ENCODE measurements at places on chromosomes 3 and 15.

DNA sequence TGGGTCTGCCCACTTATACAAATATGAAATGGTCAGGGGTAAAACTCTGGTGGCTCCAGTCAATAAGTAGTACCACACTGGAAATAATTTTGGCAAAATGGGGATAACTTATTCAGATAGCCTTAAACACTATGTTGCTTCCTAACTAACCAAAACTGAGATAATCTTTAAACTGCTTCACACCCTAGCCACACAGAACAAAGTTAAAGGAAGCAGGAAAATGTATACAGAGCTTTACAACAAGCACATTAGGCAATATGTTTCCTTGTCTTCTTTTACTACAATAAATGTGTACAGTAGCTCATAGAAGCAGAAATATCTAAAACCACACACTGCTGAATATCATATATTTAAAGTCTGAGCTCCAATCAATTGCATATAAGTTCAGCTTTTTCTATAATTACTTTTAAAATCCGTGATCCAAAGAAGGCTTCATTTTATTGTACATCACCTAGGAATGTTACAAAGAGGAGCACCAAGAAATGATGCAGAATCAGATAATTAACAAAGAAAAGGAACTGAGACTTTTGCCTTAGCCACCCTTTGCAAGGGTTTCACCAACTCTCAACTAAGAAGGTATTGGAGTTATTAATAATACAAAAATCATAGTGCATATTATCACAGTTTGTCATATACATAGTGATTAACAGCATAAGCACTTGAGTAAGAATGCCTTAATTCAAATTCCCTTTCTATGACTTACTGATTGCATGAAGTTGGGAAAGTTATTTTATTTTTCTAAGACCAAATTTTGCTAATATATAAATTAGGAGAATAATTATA is 9.2 kb upstream of the SSR3 start:
- DNase-seq = no peak

DNA sequence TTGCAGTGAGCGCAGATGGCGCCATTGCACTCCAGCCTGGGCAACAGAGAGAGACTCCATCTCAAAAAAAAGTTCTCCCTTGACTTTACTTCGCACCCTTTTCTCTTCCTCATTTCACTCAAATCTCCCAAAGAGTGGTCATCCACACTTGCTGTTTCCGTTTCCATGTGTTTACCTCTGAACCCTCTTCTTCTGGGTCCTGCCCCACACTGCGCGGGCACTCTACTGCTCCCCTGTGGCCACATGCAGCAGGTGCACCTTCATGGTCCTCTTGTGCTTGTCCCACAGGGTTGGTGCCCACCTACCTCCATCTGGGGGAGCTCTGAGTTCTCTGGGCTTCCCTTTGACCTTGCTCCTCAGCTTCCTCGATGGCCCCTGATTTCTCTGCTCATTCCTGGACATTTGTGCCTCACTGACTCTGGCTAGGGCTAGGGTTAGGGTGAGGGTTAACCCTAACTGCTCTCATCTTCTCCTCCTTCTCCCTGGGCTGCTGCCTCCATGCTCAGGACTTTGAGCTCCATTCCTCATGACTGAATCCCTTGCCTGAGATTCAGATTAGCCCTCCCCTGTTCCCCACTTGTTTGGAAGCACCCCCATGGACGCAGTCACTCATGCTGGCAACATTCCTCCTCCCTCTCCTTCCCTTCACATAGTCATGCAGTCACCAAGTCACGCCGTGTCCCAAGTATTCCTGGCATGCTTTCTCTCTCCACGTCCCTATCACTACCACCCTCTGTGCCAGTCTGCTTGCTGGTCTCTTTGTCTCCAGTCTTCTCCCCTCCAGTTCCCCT is 26.6 kb upstream of the KY start:
- DNase-seq = peak; percentile 49

DNA sequence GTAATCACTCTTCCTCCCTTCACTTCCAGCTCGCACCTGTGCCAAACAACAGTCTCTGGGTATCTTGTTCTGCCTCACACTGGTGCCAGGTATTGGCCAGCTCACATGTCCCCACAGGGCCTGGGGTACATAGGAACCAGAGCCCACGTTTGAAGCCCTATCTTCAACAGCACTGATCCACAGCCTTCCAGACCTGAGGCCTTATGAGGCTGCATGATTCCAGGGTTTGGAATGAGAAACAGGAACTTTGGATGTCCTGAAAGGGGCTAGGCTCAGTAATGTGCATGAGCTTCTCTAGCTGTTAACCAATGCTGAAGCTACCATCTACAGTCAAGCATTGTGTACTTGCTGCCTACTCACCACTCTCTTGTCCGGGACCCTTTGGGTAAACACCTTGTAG is 92.4 kb downstream of the GPR156 start:
- no peak for DNase-seq

GRCh38 chr15:52463638-52464037 is 65.0 kb downstream of the MYO5A start:
- no peak for DNase-seq

DNA sequence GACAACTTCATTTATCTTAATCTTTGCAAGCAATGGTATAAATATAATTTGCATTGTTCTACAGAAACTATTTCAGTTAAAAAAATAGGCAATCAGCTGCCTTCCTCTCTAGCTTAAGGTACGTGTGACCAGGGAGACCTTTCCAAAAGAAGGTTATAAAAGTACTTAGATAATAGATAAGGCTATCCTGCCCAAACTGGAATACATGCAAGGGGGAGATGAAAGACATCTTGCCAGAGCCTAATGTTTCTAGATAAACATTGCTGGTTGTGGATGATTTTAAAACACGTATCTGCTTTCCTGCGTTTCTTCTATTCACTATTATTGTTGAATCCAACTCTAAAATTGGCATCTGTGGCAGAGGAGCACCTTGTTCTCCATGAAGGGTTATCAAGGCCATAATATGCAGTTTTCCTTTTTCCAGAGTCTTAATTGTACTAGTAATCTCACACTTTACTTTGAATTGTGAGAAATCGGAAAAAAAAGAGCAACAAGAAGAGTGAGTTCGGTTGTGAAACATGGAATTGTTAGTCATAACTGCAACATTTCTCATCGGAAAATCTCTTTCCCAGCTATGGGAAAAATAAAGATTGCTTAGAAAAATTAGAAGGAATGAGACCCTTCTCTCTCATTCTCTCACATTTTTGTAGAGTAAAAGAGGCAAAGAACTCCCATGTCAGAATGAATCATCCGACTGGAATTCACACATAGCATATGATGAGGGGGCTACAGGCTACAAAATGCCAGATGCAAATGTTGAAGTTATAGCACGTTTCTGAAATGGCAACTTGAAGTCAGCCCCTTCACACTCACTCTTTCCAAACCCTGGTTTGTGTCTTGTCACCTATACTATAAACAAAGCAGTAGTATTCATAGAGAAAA is 936.1 kb upstream of the NR2F2 start:
- no peak for DNase-seq

DNA sequence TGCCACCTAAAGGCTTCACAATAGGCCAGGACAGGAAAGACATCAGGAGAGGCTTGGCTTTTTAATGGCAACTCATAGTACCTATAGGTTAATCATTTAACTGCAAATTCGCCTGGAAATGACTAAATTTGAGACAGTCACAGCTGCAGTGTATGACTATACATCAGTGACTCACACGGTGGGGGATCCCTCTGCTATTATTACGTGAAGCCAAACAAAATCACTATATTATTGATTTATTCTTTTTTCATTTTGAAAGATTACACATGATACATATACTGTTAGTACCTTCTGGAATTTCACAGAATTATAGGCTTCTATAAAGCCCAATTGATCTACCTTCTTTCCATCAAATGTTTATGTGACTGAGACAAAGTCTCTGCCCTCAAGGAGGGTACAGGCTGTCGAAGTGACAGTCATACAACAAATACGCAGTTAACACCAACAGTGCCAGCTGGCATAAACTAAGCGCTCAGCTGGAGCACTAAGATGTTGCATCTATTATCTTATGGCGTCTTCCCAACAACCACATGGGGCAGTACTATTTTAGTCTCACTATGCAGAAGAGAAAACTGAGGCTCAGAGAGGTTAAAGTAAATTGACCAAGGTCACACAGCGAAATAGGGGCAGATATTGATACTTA is 82.0 kb upstream of the LMOD3 start:
- no peak for DNase-seq

DNA sequence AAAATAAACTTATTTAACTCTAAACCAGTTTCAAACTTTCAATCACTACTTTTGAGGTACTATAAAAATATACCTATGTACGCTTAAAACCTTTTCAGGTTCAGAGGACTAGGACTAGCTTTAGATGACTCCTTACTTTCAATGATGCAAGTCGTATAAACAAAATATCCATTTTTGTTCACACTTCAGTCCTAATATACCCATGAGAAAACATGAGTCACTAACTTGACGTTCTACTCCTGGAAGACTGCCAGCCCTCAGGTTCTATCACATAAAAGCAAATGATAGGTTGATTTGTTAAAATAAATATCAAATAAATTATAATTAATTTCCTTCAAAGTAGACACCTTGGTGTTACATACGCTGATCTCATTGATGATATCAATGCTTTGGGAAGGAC is 10.6 kb upstream of the P3H2 start:
- no peak for DNase-seq

GRCh38 chr3:70999730-71000129 is 583.8 kb downstream of the FOXP1 start:
- DNase-seq = no peak

- DNase-seq = no peak
These were observed 32.2 kb upstream of the FMN1 start for GRCh38 chr15:33226559-33227181.

GRCh38 chr3:195075941-195076875 is 194.8 kb downstream of the XXYLT1 start:
- DNase-seq = no peak

DNA sequence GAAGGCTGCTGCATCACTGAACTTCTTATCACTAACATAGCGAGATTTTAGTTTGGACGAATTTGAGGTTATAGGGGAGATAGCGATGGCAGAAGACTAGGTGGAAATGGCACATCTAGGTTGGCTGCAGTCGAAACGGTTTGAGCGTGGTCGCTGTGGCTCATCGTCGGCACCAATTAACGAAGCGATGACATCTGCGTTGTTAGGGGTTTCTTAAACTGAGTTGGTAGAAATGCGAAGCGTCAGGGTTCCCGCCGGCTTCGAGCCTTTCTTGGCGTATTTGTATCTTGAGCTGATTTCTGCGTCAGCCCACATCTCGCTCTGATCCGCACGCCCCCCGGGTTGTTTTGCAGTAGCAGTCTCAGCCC is 319 bp downstream of the LNP1 start:
- DNase-seq = peak; percentile 72

- DNase-seq = no peak
These were observed 37.0 kb downstream of the STARD9 start for GRCh38 chr15:42612367-42612912.

GRCh38 chr15:44194323-44195150 is 534 bp downstream of the FRMD5 start:
- DNase-seq = no peak

- DNase-seq = peak; percentile 78
These were observed 8.9 kb downstream of the ECE2 start for GRCh38 chr3:184284696-184285095.

- DNase-seq = no peak
These were observed 12.9 kb downstream of the BDH1 start for GRCh38 chr3:197542741-197543454.

DNA sequence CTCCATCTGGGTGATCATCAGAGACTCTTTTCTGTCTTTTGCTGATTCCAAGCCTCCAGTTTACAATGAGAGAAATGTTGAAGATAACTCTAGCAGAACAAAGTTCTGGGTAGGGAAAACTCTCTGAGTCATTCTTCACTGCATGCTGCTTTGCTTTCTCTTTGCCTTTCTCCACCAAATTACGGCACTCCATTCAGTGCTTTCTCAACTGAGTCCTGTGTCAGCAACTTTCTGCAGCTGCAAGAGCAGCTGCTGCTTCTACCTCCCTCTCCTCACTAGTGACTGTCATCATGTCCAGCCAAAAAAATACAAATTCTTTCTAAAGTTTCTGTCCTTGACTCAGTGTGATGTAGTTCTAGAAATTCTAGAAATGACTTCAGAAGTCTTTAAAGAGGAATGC is 953.8 kb downstream of the IGSF11 start:
- DNase-seq = no peak
